ENCODE measurements at places on chromosomes 3 and 15.

DNA sequence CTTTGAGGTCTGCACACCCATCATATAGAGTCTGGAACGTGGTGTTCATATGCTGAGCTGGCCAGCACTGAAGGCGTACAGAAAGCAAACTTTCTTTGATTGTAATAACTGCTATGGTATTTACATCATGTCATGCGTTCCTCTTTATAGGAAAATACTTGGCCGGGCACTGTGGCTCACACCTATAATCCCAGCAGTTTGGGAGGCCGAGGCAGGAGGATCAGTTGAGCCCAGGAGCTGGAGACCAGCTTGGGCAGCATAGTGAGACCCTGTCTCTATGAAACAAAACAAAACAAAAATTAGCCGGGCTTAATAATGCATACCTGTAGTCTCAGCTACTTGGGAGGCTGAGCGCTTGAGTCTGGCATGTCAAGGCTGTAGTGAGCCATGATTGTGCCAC, 3.4 kb upstream of the SNX22 start:
- no peak for DNase-seq

GRCh38 chr15:52423852-52424251, 104.8 kb downstream of the MYO5A start:
- no peak for DNase-seq

DNA sequence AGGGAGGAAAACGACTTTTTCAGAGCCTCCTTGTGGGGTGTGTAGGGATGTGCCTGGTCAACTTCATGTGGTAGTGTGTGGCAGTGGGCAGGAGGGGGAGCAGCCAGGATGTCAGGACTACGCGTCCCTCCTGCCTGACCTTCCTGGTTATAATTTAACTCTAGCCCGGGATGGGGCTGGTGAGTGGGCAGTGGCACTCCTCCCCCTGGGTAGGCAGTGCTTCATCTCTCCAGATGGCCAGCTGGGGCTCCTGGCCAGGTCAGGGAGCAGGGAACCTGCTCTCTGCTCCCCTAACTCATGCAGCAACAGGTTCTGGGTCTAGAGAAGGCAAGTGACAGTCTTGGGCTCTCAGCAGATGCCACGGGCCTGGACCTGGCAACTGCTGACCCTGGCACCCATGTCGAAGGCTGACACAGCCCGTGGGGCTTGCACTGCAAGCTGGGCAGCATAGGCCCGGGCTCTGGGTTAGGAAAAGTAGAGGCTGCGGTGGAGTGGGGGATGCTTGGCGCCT, 2.6 kb downstream of the ITIH4 start:
- no peak for DNase-seq

- no peak for DNase-seq
These were observed 239.1 kb downstream of the LRRN1 start for GRCh38 chr3:4038351-4038750.

GRCh38 chr3:82392203-82392775, 630.8 kb upstream of the GBE1 start:
- no peak for DNase-seq

GRCh38 chr15:69782809-69783208, 314.9 kb downstream of the TLE3 start:
- DNase-seq: no peak

DNA sequence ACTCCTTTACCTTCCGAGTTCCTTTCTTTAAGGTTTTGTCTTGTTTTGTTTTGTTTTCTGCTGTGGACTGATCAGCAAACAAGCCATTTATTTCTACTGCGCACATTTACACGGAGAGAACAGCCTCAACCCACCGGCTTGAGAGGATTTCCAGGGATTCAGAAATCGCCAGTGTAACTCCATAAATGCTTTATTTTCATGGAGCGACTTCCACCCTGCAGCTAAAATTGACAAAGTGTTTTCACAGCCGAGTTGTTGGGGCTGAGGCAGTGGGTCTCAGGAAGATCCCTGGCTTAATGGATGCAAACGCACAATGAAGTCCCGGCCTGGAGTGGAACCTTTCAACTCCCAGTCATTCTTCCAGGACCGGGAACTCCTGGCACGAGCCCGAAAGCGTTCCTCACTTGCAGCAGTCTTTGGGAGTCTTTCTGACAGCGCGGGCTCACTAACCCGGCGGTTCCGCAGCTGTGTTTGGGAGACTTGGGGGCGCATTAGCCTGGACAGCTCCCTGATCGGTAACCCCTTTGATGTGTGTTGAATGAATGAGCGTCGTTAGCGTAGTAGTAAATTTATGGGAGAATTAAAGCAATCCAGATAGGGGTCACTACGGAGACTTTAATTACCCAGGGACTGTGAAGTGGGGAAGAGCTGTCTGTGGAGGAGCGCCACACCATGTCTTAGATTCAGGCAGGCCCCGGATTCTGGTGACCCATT, 785 bp upstream of the MYRIP start:
- no peak for DNase-seq

- DNase-seq: no peak
These were observed 27.2 kb downstream of the MRPL46 start for GRCh38 chr15:88440021-88440420.

DNA sequence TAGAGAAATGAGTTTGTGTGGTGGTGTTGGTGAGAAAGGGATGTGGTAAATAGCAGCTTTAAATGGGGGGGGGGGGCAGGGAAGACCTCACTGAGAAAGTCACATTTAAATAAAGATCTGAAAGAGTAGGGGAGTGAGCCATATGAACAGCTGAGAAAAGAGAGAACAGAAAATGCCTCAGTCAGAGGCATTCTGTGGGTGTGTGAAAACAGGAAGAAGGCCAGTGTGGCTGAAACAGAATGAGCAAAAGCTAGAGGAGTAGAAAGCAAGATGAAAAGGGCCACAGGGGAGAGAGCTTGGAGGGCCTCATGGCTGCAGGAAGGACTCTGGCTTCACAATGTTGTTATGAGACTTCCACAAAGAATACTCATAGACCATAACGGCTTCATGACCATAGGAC, 783.3 kb downstream of the ZPLD1 start:
- no peak for DNase-seq

- no peak for DNase-seq
These were observed 19.3 kb downstream of the ALCAM start for GRCh38 chr3:105385819-105386508.

DNA sequence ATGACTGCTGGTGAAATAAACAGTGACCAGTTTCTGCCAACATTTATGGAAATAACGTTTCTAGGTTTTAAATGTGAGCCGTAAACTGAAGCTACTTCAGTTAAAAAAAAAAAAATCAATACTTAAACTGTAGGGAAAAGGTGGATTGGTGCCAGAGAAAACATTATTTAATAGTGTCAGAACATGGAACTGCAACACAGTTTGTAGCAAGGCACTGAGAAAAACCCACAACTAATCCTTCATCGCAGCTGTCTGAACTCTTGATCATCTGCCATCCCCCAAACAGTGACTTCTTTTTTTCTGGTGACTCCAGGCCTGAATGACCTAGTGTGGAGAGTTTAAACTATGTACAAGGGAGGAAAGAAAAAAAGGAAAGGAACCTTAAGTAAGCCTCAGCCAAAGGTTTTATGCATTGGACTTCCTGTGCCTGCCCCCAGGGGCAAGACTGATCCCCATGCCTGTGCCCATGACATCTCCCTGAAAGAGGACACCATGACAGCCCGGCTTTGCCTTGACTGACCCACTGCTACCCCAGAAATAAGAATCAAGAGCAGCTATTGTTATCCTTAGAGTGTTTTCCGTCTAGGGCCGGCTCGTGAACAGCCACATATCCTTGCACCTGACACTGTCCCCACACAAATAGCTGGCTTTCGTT, 33.1 kb downstream of the CRTAP start:
- no peak for DNase-seq

- DNase-seq: no peak
These were observed 204.7 kb downstream of the SV2B start for GRCh38 chr15:91304786-91305185.

DNA sequence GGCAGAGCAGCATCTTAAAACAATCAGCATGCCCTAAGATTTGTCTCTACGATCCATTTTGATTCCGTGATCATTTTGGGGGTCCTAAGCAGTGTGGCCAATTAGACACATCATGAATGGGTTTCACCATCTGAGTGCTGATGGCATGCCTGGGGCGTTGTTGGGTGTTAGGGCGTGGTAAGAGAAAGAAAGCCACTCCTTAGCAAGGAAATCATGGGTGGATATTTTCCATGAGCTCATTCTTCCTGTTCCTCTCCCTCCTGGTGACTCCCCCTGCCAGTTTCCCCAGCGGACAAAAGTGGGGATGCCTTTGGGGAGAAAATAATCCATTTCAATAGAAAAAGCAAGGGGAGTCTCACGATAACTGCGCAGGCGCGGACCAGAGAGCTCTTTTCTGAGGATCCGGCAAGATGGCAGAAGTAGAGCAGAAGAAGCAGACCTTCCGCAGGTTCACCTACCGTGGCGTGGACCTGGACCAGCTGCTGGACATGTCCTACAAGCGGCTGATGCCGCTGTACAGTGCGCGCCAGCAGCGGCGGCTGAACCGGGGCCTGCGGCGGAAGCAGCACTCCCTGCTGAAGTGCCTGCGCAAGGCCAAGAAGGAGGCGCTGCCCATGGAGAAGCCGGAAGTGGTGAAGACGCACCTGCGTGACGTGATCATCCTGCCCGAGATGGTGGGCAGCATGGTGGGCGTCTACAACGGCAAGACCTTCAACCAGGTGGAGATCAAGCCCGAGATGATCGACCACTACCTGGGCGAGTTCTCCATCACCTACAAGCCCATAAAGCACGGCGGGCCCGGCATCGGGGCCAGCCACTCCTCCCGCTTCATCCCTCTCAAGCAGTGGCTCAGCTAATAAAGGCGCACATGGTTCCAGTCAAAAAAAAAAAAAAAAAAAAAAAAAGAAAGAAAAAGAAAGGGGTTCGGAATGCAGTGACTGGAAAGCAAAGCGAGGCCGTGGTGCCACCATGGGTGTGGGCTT, 301.8 kb downstream of the LRTM1 start:
- no peak for DNase-seq

DNA sequence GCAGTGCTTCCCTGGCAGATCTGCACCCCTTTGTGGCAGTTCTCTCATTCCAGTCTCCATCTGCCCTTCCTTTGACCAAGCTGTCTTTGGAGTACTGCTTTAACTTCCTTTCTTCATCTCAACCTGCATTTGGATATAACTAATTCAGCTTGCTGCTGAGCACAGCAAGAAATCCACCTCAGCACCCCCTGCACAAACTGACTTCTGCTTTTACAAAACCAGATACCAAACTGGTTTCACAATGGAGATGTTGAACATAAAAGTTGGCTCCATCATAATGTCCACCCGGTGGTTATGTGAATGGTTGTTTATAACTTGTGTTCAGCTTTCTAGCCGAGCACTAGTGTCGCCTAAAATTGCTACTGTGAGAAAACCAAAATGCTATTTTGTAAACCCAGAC, 341.1 kb upstream of the SEMA6D start:
- DNase-seq: no peak

DNA sequence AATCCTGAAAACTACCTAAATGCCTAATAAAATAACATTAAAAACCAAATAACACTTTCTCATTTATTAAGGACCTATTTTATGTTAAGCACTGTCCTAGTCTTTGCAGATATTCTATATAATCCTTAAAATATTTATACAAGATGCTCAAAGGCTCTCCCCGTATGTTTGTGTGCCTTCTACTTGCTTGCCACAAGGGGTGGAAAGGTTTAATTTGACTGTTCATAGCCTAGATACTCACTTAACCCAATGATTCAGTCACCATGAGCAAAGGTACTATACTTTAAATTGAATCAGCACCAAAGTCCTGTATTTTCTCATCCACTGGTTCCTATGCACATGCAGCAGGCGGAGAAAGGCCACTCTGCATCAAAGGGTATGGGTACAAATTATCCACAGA, 32.0 kb downstream of the LSAMP start:
- DNase-seq: no peak

DNA sequence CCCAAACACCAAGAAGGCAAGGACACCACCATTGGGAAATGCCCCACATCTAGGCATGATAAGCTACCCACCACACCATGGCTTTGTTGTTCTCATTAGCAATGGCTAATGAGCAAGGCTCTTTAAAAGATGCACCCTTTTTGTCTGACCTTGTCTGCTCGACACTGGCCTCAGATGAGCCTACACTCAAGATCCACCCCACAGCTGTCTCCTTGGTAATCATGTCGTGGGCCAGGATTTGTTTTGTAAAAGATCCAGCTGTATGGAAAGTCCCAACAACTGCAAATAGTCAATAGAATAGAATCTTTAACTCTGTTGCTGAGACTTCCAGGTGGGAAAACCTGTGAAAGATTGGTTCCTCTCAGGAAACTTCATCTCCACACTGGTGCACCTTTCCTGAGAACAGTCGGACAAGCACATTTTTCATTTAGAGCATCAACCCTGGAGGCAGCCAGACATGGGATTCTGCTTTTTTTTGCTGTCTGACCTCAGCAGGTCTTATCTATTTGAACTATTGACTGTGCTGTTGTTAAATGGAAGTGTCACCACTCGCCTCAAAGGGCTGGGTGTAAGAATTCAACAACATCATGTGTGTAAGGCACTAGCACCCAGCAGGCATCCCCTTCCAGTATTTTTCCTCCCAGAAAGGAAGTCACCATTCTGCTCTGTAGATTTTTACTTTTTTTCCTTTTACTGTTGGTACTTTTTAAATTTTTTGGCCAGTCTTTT, 35.5 kb downstream of the DUT start:
- no peak for DNase-seq

DNA sequence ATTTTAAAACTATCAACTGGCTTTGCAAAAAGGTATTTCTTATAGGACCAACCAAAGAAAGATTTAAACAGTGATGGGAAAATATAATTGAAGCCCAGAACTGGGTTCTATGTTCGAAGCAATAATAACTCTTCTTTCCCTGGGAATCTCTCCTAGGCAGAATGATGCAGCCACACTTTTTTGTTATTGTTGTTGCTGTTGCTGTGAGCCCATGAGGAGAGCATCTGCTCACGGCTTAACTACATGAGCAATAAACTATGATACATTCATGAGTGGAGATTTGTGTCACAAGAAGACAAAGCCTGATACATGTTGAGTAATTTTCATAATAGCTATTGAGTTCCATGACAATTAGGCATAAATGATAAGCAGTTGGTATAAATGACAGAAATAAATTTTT, 80.5 kb downstream of the CRTC3 start:
- no peak for DNase-seq

GRCh38 chr3:104392327-104392726, 974.4 kb upstream of the ALCAM start:
- no peak for DNase-seq

- DNase-seq: no peak
These were observed 30.6 kb downstream of the INTS14 start for GRCh38 chr15:65580287-65580686.

DNA sequence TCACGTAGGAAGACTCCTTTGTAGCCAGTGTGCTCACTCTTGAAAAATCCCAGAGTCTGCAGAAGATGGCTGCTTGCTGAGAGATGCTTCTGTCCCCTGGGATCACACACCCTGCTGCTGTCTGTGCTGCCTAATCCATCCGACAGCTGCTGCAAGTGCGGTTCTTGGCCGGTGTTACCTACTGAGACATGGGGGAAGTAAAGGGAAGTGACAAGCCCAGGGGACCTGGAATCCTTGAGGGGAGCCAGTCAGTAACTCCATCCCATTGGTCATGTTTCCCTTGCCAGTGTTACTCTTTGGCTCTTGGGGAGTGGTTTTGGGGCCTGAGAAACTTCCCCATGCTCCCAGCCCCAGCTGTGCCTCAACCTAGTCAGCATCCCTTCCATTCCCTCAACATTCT, 8.3 kb upstream of the CPNE9 start:
- no peak for DNase-seq
